ENCODE measurements at places on chromosomes 11 and 22. TPM values are rescaled to one million over a fixed set of nuclear protein-coding genes. Genes with fewer than 3 reads are reported as not detected.

Gene PANX2
- total RNA-seq: 3.9 TPM

Gene CABP4
- 0.83 TPM for total RNA-seq

Gene CREB3L1
- total RNA-seq: not detected

Gene IFT27
- 21.9 TPM for total RNA-seq

Gene TRAF6
- 8.8 TPM for total RNA-seq

Gene RBMXL2
- total RNA-seq: not detected

Gene OR51B2
- total RNA-seq: not detected

Gene PICK1
- 14.9 TPM for total RNA-seq

Gene RAB36
- 0.20 TPM for total RNA-seq

DNA sequence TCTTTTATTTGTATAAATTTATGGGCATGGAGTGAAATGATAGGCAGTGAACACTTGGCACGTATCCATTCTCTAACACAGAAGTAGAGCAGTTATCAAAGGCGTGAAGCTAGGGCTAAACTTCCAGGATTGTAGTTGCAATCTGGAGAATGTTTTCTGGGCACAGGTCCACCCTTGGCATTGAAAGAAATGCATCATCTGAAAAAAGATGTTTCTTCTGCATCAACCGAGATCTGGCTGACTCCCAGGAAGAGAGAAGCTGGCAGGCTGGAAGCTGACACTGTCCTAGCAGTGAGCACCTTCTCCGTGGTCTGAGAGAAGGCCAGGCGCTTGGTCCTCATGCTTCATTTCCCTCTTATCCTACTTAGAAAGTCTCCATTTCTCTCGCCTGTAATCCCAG is 600.0 kb downstream of the BRD1 start:
- no peak for DNase-seq
- H3K27me3 ChIP-seq: no peaks in the 10 kb centered on the region
- no peak overlapping the region for H3K4me3 ChIP-seq
- no peaks in the 10 kb centered on the region for H3K4me1 ChIP-seq
- no peaks in the 10 kb centered on the region for H3K36me3 ChIP-seq

DNA sequence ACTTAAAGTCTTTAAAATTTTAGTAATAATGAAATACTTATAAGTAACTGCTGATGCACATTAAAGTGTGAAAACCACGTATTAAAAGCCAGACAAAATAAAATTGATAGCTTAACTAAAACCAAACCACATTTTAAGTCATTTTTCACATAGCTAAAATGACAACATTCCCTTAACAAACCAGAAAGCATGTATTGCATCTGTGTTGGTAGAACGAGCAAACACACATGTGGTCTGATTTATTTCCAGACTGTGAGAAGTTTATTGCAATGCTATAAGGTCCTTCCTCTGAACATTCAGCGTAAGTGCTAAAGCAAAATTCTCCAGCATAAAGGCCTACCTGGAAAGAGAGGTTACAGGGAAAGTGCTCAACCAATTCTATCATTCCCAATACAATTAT is 57.8 kb downstream of the ARHGAP20 start:
- peaks cover 10% of the 10 kb centered on the region for H3K27me3 ChIP-seq
- no peak overlapping the region for H3K4me3 ChIP-seq
- H3K36me3 ChIP-seq: no peaks in the 10 kb centered on the region
- DNase-seq: no peak
- H3K4me1 ChIP-seq: no peaks in the 10 kb centered on the region

- H3K27ac ChIP-seq: no peak overlapping the region
- H3K27me3 ChIP-seq: no peaks in the 10 kb centered on the region
- no peak for DNase-seq
- peaks cover 6% of the 10 kb centered on the region for H3K36me3 ChIP-seq
- no peak overlapping the region for H3K4me3 ChIP-seq
- peaks cover 24% of the 10 kb centered on the region for H3K4me1 ChIP-seq
Measured at GRCh38 chr22:46289244-46289891, 7.3 kb upstream of the GTSE1 start.

DNA sequence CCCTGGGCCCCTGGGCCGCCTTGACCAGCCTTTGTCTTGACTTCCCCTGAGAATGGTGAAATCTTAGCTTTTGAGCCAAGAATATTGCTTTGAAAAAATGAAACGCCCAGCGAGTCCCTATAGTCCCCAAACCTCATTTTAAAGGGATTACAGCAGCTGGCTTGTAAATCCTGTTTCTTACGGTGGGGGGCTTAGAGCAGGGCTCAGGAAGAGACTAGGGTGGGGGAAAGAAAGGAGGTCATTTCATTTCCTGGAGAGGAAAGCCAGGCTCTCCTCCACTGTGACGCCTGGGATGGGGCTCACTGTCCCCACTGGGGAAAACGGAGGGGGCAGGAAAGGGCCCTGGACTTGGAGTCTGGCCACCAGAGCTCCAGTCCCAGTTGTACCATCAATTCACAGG is 72.2 kb upstream of the ALX4 start:
- no peak overlapping the region for H3K27ac ChIP-seq
- H3K36me3 ChIP-seq: no peaks in the 10 kb centered on the region
- H3K27me3 ChIP-seq: peaks cover 5% of the 10 kb centered on the region

DNA sequence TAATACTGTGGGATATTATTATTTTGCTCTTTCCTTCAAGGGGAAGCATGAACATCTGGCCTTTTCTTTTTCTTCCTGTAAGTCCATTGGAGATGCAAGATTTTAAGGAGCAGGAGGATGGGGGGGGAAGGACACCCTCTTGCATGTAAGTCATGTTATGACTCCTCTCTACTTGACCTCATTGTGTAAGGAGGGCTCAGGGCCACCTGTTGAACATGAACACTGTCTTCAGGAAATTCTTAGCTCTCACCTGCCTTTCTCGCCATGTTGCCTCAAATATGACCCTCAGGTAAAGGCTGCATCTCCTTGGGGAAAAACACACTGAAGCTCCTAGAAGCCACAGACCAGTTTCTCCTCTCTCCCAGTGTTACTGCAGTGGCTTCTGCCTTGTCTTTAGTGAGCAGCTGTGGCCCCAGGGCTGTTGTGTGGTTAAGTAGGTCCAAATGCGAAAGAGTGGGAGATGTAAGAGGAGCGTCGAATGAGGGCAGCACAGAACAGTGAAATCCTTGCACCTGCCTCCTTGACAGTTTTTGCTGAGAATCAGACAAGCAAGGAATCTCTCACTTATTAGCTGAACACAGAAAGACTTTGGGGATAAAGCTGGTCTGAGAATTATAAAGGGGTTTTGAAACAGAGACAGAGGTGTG is 1.3 kb upstream of the RAG1 start:
- peaks cover 33% of the 10 kb centered on the region for H3K27me3 ChIP-seq
- no peaks in the 10 kb centered on the region for H3K36me3 ChIP-seq

- peaks cover 55% of the 10 kb centered on the region for H3K4me1 ChIP-seq
- peak; percentile 73 for DNase-seq
- H3K27ac ChIP-seq: peak overlapping the region; percentile 90
- peak overlapping the region; percentile 19 for H3K4me3 ChIP-seq
Measured at GRCh38 chr22:21587803-21588611, 20.5 kb downstream of the UBE2L3 start.

DNA sequence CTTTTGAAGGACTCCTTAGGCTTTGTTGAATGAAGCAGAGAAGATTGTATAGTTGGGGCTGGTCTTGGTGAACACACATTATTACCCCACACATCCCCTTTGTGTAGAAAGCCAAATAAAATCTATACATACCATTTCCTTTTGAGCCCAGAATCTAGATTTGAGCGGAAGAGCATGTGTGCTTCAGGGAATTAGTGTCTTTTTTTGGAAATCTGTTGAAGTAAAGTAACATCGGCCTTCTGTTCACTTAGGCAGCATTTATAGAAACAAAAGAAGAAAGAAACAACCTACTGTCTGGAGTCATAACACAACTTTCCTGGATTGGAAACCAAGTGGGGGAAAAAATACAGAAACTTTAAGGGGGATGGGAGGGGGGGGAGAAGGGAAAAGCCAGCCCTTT is 37.9 kb upstream of the TTC12 start:
- H3K36me3 ChIP-seq: no peaks in the 10 kb centered on the region
- peaks cover 2% of the 10 kb centered on the region for H3K27me3 ChIP-seq
- H3K4me3 ChIP-seq: no peak overlapping the region
- no peak overlapping the region for H3K27ac ChIP-seq

GRCh38 chr11:3623121-3623520 is 18.7 kb downstream of the ART5 start:
- H3K27ac ChIP-seq: no peak overlapping the region
- no peaks in the 10 kb centered on the region for H3K36me3 ChIP-seq
- H3K27me3 ChIP-seq: peaks cover 3% of the 10 kb centered on the region
- no peak for DNase-seq

DNA sequence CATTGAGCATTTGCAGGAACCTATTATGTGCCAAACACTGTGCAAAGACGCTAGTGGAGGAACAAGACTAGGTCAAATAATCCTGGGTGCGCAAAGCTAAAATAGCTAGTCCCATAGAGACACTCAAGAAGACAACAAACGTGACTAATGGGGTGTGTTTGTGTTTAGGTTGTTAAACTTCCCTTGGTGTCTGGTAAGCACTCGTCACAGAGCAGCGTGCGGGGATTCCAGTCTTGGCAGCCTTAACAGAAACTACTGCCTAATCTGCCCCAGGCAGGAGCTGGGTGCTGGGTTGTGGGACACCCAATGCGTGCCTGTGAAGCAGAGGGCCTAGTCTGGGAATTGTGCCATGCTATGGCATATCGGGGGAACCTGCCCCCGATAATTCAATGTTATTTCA is 10.8 kb upstream of the CALCB start:
- no peak overlapping the region for H3K27ac ChIP-seq
- H3K4me1 ChIP-seq: peaks cover 9% of the 10 kb centered on the region
- no peak overlapping the region for H3K4me3 ChIP-seq

DNA sequence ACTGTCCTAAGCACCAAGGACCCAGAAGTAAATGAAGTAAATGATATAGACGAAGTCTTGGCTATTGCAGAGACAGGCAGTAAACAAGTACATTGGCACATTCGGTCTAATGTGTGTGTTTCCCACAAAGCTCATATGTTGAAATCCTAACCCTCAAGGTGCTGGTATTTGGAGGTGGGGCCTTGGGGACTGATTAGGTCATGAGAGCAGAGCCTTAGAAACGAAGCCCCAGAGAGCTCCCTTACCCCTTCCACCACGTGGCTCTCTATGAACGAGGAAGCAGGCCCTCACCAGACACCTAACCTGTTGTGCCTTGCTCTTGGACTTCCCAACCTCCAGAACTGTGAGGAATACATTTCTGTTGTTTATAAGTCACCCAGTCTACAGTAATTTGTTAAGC is 14.9 kb downstream of the CLMP start:
- H3K4me1 ChIP-seq: peaks cover 4% of the 10 kb centered on the region
- no peak for DNase-seq
- H3K27ac ChIP-seq: no peak overlapping the region
- peaks cover 8% of the 10 kb centered on the region for H3K27me3 ChIP-seq

GRCh38 chr22:25840891-25841290 is 98.9 kb downstream of the MYO18B start:
- H3K4me3 ChIP-seq: no peak overlapping the region
- peaks cover 2% of the 10 kb centered on the region for H3K27me3 ChIP-seq
- H3K27ac ChIP-seq: no peak overlapping the region
- no peaks in the 10 kb centered on the region for H3K36me3 ChIP-seq
- no peaks in the 10 kb centered on the region for H3K4me1 ChIP-seq
- no peak for DNase-seq

DNA sequence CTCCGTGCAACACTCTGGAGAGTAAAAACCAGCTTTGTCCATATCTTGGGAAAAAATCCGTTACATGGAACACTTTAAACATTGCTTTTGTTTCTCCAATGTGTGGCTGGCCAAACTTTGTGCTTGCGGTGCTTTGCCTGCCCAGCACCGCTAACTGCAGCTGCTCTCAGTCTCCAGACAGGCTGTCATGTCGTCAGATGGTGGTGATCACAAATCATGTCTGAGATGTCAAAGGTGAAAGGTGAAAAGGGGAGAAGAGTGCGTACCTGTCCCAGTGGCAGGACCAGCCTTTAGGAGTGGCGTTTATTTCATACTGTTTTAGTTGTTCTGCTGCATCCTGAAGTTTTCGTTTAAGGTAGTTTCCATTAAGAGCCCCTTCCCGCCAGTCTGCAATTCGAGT is 17.1 kb upstream of the AGBL2 start:
- no peak overlapping the region for H3K4me3 ChIP-seq
- peaks cover 68% of the 10 kb centered on the region for H3K36me3 ChIP-seq

DNA sequence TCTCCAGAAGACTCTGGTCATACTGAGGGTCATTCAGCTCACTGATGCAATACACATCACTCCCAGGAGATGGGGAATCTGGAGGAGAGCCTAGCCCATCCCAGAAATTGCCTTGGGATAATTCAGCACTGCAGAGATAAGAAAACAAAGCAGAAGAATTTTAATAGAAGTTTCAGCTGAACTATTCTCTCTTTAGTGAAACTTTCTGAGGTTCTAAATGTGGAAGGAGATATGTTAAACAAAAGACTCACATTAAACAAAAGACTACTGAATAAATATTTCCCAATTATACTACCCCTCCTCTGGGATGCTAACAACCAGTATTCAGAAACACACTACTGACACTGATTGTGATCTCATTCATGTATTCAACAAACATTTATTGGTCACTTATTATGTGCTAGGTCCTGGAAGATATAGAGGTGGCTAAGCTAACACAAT is 47.8 kb downstream of the C2CD3 start:
- H3K27ac ChIP-seq: no peak overlapping the region
- H3K36me3 ChIP-seq: peaks cover 22% of the 10 kb centered on the region
- H3K4me1 ChIP-seq: no peaks in the 10 kb centered on the region
- no peaks in the 10 kb centered on the region for H3K27me3 ChIP-seq
- H3K4me3 ChIP-seq: no peak overlapping the region
- no peak for DNase-seq

DNA sequence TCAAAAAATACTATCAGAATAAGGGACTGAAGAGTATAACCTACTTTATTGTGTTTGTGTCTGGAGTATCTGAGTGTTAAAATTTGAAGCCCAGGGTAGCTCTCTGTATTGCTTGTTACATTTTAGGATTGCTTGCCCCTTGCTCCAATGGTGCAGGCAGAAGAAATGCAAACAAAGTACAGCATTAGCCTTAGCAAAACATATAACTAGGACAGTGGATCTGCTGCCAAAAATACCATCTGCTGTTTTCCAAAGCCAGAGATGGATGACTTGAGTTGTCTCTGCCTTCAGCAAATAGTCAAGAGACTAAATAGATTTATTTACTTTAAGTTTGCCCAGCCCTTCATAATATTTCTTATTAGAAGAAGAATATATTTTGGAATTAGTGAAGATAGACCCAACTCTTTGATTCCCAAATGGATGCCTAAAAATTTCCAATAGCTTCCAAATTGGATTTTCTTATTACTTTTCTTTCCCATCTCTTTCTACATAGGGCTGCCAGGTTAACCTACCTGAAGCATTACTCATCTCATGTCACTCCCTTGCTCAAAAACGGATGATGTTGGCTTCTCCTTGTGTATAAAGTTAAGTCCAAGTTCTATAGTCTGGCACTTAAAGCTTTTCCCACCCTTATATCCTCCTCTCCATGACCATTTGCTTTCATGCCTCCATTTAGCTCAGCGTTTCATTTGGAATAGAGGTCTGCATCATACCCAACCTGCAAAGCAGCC is 66.3 kb downstream of the LDLRAD3 start:
- no peak overlapping the region for H3K4me3 ChIP-seq
- no peak overlapping the region for H3K27ac ChIP-seq
- no peak for DNase-seq
- no peaks in the 10 kb centered on the region for H3K4me1 ChIP-seq
- H3K36me3 ChIP-seq: no peaks in the 10 kb centered on the region

All from activated CD8-positive, alpha-beta T cell treated with anti-CD3 and anti-CD28 coated beads for 36 hours (primary cell).